ENCODE measurements at places on chromosomes 3 and 15.

- DNase-seq = no peak
These were observed 1098.3 kb downstream of the NAALADL2 start for GRCh38 chr3:175957427-175957826.

- no peak for DNase-seq
These were observed 15.6 kb downstream of the SENP5 start for GRCh38 chr3:196883361-196883760.

DNA sequence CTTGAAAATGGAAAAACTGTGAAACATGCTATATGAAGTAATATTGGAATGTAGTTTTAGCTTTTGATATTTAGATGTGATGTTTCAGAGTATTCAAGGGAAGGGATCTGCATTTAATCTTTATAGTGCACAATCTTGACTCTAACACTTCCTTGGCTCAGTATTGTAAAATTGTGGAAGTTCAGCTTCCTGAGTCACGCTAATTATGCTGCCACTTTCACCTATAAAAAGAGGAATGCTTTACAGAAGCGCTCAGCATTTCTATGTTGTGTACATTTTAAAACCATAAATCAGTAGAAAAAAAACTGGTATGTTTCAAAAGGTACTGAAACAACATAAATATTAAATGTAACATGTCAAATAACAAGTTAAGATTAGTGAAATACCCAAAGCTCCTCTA is 32.6 kb downstream of the SERPINI2 start:
- DNase-seq = no peak

- no peak for DNase-seq
These were observed 61.8 kb downstream of the MYH15 start for GRCh38 chr3:108448593-108448992.

DNA sequence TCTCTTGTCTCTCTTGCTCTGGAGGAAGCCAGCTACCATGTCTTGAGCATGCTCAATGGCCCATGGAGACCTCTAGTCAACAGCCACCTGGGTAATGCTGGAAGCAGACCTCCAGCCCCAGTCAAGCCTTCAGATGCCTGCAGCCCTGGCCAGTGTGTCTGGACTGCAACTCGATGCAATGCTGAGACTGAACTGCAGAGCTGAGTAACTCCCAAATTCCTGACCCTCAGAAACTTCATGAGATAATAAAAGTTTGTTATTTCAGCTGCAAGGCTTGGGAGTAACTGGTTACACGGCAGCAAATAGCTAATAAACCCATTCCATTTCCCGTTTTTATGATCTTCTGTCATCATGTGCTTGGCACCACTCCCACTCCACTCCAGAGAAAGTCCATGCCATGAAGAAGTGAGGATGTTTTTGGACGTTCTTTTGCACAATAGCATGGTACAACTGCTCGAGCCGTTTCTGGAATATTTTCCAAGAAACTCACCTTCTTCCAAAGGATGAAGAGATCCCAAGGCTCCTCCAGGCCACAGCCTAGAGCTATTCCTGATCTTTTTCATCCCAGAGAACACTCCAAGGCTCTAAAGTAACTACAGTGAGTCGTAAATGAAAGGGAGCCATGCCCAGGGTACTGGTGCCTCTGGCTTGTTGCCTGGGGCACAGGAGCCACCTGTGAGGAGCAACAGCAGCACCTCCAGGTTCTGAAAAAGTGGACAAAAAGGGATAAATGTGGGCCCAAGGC is 72.0 kb upstream of the KLF13 start:
- no peak for DNase-seq

- DNase-seq = no peak
These were observed 38.0 kb upstream of the NR1I2 start for GRCh38 chr3:119743921-119744320.

DNA sequence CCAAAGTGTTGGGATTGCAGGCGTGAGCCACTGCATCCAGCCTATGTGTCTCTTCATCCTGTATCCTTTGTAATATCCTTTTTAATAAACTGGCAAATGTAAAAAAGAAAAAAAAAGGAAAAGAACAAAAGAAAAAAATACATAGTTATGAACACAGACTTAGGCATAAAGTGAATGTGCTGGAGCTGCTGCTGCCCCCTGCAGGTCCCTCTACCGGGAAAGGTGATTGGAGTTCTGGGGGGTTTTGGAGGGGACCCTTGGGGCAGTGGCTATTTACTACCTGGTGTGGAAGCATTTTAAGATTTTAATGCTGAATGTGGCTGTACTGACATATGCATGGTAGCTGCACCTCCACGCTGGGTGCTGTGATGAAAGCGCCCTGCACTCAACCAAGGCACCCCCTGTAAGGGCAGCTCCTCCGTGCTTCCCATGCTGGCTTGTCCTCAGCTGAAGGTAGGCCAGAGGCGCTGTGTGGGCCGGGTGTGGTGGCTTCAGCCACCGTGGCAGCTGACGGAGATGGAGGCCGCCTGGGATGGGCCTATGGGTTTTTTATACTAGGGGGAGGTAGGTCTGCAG is 49.9 kb downstream of the RPLP1 start:
- no peak for DNase-seq

DNA sequence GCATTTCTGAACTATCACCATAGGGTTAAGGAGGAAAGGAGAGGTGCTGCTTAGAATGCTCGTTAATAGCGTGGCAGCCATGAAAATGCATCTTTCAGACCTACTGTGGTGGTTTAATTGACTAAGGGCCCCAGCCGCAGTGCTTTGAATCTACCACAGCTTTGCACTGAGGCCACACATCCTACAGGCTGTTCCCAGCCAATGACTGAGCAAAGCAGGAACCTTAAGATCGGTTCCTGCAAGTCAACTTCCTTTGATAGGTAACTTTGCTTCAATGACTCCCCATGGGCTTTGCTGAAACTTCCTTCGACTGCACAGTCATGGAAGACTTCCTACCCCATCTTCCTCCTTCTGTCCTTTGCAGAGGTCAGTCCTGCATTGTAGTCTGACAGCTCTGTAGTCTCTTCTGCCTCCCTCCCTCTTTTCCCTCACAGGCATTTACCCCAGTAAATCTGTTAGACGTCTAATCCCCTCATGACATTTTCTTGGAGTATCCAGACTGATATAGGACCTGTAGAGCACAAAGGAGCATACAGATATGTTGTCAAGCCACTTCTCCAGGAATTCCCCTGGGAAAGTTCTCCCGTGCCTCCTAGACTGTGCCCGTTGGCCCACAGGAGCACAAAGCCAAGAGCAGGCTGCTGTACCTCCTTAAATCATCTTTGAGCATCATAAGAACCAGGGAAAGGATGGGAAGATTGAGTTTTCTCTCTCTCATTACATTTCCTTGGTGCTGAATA is 2.6 kb upstream of the BCL2A1 start:
- DNase-seq = no peak

DNA sequence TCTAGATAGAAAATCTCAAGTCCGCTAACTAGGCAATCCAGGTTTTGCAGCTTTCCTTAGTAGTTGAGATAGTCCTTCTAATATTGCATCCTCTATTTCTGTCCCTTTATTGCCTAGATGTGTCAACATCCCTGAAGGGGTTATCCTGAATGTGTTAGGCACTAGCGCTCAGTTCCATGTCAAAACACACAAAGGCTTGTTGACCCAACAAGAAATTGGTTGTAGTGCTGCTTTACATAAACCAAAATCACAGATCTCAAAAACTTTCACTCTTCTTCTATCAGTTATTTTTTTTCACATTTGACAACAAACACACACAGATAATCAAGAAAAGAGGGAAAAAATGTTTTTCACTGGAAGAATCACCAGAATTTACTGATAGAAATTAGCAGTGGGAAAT is 51.4 kb upstream of the SOX2 start:
- no peak for DNase-seq

- DNase-seq = no peak
These were observed 6.9 kb downstream of the RPL15 start for GRCh38 chr3:23923786-23924185.

DNA sequence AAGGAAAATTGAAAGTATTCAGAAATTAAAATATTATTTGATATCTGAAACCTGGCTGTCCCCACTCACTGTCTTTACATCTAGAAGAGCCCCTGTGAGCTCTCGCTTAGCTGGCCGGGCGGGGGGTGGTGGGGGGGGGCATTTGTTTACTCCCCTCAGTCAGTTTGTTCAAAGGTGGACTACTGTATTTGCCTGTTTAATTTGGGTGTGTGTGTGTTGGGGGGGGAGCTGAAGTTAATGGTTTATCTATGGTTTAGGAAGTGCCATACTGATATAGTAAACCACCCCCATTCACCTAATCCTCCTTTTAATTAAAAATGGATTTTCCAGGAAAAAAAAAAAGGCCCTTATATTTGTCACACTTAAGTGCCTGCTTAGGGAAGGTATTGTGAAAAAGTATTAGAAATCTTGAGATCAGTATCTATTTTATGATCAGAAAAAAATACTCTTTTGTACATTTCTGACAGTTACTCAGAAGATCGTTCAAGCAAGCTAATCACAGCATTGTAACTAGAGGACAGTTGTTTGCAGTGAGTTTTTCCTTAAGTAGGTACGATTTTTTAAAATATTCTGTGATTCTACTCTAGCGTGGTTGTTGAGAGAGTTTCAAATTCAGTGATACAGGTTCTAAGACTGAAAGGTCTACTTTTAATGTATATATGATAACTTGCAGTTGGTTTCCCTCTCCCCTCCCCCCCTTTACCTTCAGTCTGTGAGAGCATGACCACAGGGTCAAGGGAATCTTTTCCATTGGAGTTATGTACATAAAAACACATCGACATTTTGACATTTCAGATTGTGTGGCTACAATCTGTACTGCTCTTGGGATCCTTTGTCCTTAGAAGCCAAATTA is 8.5 kb downstream of the NR2F2 start:
- DNase-seq = no peak
